ENCODE measurements at places on chromosomes 1 and 21.

DNA sequence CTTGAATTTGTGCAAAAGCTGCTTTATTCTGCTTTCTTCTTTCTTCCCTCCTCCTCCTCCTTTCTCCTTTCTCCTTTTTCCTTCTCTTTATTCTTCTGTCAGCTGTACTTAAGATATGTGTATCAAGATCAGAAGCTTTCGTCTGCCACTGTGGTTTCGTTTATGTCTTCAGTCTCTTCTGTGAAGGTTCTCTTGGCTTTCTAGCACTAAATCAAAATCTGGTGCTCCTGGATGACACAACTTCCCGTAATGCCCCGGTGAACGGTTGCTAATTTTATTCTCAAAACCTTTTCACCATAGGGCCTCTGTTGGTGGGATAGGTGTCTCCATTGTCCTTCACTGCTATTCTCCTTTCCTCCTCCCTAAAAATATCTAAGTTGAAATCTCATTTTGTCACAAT lies 5.0 kb downstream of the ATF6 start:
- no peaks in the 10 kb centered on the region for H3K27me3 ChIP-seq
- H3K4me1 ChIP-seq = peaks cover 14% of the 10 kb centered on the region
- H3K4me3 ChIP-seq = no peak overlapping the region
- no peak for DNase-seq

DNA sequence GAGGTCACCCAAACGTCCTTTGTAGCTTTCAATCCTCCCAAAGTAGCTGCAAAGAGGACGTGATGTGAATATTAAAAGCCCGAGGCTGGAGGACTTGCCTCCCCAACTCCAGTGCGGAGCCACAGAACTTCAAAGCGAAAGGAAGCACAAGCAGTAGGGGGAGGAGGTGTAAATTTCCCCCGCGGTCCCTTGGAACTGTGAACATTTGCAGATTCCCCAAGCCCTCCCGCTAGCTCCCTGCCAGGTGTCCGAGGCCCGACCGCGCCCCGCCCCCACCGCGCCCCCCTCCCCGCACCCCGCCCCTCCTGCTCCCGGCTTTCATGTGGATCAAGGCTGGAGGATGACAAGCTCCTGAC lies 41.5 kb upstream of the HAO2 start:
- H3K4me1 ChIP-seq = peaks cover 64% of the 10 kb centered on the region
- peak overlapping the region; percentile 81 for H3K27ac ChIP-seq

- no peaks in the 10 kb centered on the region for H3K36me3 ChIP-seq
- no peak overlapping the region for H3K4me3 ChIP-seq
- H3K4me1 ChIP-seq = no peaks in the 10 kb centered on the region
- H3K27me3 ChIP-seq = no peaks in the 10 kb centered on the region
- DNase-seq = no peak
These were observed 29.3 kb downstream of the XCL2 start for GRCh38 chr1:168514455-168514854.

GRCh38 chr1:23020706-23021405 lies 1.6 kb downstream of the KDM1A start:
- H3K27me3 ChIP-seq = no peaks in the 10 kb centered on the region
- no peak for DNase-seq
- H3K27ac ChIP-seq = peak overlapping the region; percentile 98
- H3K36me3 ChIP-seq = peaks cover 29% of the 10 kb centered on the region

GRCh38 chr21:34077888-34078287 lies 4.5 kb downstream of the MRPS6 start:
- DNase-seq = no peak
- peak overlapping the region; percentile 35 for H3K4me3 ChIP-seq

- no peak for DNase-seq
- H3K27me3 ChIP-seq = no peaks in the 10 kb centered on the region
- peak overlapping the region; percentile 98 for H3K27ac ChIP-seq
- peaks cover 21% of the 10 kb centered on the region for H3K4me1 ChIP-seq
These were observed 584 bp upstream of the LTN1 start for GRCh38 chr21:28993293-28993629.

DNA sequence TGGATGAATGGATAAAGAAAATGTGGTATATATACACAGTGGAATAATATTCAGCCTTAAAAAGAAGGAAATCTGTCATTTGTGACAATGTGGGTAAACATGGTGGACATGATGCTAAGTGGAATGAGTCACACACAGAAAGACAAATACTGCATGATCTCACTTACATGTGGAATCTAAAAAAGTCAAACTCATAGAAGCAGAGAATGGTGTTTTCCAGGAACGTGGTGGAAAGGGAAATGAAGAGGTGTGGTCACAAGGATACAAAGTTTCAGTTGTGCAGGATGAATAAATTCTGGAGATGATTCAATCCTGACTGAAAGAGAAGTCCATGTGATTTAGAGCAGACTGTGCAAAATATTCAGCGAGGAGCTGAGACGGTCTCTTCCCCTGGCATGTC lies 56.6 kb downstream of the RYR2 start:
- no peak overlapping the region for H3K27ac ChIP-seq
- no peaks in the 10 kb centered on the region for H3K27me3 ChIP-seq
- no peak overlapping the region for H3K4me3 ChIP-seq
- H3K4me1 ChIP-seq = no peaks in the 10 kb centered on the region
- no peak for DNase-seq
